Osteocyte (in vitro differentiated cells): ENCODE measurements at places on chromosomes 11 and 22.
A peak's percentile ranks its signal among the peaks of the same experiment; 100 is the strongest.

- no peak for DNase-seq
Measured at GRCh38 chr22:41909310-41910049, 5.4 kb downstream of the SHISA8 start.

DNA sequence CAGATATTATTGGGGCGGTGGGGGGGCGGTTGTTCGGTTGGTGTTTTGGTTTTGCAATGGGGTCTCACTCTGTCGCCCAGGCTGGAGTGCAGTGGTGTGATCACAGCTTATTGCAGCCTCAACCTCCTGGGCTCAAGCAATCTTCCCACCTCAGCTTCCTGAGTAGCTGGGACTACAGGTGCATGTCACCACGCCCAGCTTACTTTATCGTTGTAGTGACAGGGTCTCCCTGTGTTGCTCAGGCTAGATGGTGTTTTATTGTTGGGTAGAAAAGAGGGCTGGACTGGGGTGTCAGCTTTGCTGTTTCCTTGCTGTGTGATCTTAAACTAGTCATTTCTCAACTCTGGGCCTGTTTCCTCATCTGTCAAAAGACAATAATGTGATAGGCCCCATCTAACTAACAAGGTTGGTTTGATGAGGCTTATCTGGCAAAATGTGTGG, 17.5 kb upstream of the MYH9 start:
- no peak for DNase-seq

GRCh38 chr11:67450796-67451657, 1.5 kb downstream of the GPR152 start:
- no peak for DNase-seq

DNA sequence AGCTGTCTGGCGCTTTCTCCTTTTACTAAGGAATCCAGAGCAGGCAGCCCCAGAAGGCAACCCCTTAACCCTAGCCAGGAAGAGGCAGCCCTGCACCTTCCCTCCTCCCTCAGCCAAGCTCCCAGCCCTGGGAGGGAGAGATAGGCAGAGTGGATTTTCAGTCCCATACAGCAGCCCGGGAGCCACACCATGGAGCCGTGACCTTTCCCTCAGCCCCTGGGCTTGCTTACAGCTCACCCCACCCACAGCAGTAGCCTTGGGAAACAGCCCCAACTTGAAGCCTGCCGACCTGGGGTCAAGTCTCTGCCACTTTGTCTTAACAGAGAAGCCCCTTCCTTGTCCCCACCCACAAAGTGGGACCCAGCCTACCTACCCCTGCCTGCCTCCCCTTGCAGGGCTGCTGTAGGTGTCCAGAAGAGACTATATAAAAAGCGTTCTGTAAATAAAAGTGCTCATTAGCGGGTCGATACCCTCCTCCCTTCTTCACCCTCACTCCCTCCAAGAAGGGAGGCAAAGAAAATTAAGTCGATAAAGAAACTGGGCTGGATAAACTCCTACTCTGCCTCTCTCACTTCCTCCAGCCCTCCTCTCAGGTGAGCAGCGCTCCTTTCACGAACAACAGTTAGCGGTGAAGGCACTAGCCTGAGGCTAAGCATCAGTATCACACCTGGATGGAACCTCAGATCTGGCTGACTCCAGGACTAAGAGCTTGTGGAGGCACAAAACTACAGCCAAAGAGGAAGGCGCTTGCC, 4.2 kb downstream of the TST start:
- no peak for DNase-seq

DNA sequence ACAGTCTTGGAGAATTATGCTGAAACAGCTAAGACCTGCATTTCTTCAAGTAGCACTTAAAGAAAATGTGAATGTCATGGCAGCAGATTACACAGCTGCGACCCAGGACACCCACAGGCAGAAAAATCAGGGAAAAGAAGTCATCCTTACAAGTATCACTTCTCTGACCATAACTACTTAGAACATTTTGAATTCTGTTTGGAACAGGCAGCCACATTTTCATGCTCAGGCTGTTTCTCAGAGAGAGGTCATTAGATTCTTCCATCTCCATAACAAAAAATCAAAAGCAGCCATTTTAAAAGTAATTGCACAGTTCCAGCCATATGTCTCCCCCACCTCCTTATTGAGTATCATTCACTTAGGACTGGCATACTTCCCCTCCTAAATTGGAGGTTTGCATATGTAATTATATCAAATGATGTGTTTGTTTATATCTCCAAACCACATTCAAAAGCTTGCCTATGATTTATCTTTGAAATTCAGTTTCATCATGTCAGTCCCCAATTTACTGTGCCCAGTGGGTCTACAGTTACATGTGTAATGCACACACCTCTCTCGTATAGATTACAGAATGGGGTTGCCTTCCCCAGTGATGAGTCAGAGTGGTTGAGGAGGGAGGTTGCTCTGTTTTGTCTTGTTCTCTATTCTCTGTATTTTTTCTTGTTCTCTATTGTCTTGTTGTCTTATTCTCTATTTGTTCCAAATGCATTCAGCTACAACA, 276.5 kb upstream of the MTNR1B start:
- DNase-seq, result no peak

GRCh38 chr11:119023741-119024140, 5.2 kb downstream of the TRAPPC4 start:
- no peak for DNase-seq

DNA sequence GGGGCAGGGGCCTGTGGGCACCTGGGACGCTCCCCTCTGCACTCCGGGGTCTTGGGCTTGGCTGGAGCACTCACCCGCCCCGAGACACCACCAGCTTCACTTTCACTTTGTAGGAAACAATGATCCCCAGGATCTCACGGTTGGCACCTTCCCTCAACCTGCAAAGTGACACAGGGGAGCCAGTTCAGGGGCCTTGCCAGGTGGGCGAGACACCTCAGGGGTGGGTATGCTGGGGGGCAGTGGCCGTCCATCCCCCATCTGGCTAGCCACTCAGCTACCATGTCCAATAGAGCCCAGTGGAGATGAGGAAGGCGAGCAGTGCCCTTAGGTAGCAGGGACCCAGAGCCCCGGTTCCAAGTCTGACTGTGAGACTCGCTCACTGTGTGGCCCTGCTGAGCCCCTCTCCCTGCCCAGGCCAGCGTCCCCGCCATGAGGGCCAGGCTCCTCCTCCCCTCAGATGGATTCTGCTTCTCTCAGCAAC, 32.3 kb downstream of the TPBGL start:
- no peak for DNase-seq

GRCh38 chr11:46237248-46238077, 40.0 kb upstream of the CREB3L1 start:
- DNase-seq, result peak; percentile 86

DNA sequence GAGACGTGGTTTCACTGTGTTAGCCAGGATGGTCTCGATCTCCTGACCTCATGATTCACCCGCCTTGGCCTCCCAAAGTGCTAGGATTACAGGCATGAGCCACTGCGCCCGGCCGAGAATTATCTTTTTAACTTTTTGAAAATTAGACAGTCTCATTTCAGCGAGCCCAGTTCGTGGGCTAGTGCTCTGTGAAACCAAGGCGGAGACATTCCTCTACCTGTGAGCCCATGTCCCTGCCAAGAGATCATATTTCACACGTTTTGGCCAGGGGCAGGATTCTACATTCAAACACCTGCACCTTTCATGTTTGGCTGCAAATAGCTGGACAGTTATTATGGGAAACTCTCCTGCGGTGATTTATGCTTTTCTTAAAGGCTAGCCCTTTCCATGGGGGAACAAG, 60.3 kb downstream of the IRAG1 start:
- DNase-seq, result no peak

- no peak for DNase-seq
Measured at GRCh38 chr22:48592931-48593330, 1234.7 kb downstream of the BRD1 start.

- no peak for DNase-seq
Measured at GRCh38 chr11:100003985-100004384, 683.1 kb upstream of the ARHGAP42 start.

DNA sequence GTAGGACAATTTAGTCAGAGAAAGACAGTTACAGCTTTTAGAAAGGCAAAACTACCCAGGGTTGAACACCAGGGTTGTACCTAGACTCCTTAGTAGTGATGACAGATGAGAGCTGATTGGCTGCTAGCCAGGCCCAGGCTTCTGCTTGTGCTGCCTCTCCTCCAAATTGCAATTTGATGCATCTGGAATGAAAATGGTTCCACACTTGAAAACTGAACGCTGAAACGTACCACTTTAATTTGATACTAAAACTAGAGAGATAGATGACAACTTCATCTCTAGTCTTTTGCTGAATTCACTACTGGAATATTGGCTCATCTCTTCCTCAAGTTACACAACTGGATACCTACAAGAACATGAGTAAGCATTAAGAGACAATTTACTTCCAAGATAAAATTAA, 19.2 kb upstream of the FNBP4 start:
- no peak for DNase-seq

GRCh38 chr22:41127451-41127850, 35.1 kb downstream of the EP300 start:
- no peak for DNase-seq

DNA sequence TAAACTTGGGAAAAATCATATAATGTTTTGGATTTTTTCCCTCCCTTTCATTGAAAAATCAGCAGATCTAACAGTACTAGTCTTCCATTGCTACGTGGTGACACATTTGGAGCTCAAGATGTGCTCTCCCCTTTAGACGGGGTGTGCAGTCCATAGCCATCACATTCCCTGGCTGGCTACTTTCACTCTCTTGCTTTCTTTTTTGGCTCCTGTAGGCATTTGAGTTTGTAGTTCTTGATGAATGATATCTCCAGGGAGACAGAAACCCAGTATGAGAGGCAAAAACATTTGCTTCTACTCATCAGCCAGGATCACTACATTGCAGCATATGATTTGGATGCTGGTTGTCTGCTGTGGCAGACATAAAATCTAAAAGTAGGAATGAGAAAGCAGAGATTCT, 12.1 kb downstream of the CCDC81 start:
- DNase-seq, result no peak

- no peak for DNase-seq
Measured at GRCh38 chr11:70272009-70272408, 1.5 kb downstream of the PPFIA1 start.

- peak; percentile 44 for DNase-seq
Measured at GRCh38 chr11:113504071-113504470, 28.9 kb upstream of the DRD2 start.

DNA sequence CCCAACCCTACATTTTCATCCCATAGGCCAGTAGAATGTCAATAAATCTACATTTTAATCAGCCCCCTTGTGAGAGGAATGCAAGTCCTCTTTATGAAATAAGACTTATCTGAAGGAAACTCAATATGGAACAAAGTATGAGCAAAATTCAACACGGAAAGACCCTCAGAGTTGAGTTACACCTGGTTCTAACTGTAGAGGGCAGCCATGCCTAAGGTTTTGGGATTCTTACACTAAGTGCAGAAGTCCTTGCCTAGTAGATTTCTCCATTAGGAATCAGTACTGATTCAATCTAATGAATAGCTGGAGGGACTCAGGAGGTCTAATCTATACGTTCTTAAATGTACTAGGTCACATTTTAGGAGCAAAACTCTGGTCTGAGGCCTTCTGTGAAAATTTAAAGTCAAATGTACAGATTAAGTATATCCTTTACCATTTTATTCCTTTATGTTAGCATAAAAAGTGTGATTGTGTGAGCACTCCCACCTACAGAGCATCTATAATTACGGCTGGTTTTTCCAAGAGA, 904.5 kb downstream of the DLG2 start:
- no peak for DNase-seq

- peak; percentile 94 for DNase-seq
Measured at GRCh38 chr11:65558002-65558929, at the start of gene LTBP3. Gene LTBP3 (minus strand): TSS chr11:65558359. CDS start chr11:65557959, 400 bp downstream.

- no peak for DNase-seq
Measured at GRCh38 chr22:35375031-35375430, 5.9 kb upstream of the HMOX1 start.

DNA sequence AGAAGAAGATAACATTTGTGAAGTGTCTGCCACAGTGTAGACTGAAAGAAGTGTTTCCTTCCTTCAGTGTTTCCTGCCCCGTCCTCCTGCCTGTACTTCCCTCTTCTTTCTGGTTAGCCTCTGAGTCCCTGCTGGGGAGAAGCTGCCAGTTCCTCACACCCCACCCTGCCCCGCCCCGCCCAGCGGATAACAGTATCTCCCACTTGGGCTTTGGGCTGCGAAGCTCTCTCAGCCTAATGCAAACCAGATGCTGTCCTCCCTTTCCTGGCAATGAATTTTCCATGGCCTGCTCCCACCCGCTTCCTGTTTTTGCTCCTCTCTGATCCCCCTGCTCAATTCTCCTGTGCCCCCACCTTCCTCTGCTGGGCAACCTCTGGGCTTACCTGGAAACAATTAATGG, 5.2 kb upstream of the RAB3IL1 start:
- DNase-seq, result peak; percentile 87

GRCh38 chr11:86805873-86806310, 5.5 kb downstream of the PRSS23 start:
- no peak for DNase-seq

- no peak for DNase-seq
Measured at GRCh38 chr22:38863531-38864131, 8.4 kb downstream of the CBX6 start.

- no peak for DNase-seq
Measured at GRCh38 chr11:112260490-112260889, at the start of gene PLET1. Gene PLET1 (minus strand): TSS chr11:112260860. CDS start chr11:112260589, 271 bp downstream.

DNA sequence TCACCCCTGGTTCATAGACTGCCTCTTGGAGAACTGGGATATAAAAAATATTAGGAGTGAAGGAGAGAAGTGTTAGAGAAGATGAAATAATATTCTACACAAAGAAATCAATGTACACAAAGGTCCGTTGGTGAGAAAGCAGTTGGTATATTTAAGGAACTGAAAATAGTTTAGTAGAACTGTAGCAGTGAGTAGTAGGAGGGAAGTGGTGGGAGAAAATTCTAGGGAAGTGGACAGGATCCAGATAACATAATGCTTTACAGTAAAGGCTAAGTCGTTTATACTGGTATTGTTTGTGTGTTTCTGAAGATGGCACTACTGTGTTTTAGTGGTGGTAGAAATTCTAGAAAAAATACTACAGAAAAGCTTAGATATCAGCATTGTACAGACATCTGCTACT, 120.8 kb upstream of the CHORDC1 start:
- DNase-seq, result no peak

DNA sequence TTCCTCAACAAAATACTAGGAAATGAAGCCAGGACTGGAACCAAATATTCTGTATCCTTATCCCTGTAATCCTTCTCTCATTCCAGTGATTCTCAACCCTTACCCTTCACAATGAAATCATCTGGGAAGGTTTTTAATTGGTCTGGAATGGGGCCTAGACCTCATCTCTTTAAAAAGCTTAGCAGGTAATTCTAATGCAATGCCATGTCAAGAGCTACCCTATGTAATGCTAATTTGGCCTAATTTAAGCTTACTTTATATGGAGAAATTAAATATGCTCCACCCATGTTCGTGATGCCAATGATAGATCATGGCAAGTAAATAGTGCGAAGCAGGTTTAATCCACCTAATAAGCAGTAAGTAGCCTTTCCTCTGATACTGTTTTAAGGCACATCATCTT, 101.7 kb downstream of the SGSM3 start:
- DNase-seq, result no peak

GRCh38 chr11:81432333-81432732, 1301.3 kb downstream of the FAM181B start:
- no peak for DNase-seq

- DNase-seq, result peak; percentile 95
Measured at GRCh38 chr11:16981651-16982194, 32.5 kb downstream of the PLEKHA7 start.

- no peak for DNase-seq
Measured at GRCh38 chr22:38221908-38222796, 20.4 kb downstream of the MAFF start.
